Stimulated activated CD8-positive, alpha-beta memory T cell treated with anti-CD3 and anti-CD28 coated beads, Interleukin-15, amount 100 ng/mL, for 4 hours (primary cell): ENCODE measurements at places on chromosomes 1 and 21.

DNA sequence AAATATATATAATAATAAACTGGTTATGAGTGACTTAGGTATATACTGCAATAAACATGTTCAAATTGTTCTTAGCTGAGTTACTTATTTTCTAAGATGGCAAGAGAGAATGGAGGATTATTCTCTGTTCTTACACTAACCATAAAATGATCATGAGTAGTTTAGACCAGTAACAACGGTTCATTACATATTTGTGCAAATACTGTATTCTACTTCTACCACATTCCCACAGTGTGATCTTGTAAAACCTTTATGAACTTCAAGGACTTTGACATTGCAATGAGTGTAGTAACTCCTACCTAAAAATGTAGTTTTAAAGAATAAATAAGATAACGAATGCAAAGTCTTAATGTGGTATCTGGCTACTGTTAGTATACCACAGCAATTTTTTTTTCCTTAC, 353.7 kb upstream of the NCAM2 start:
- DNase-seq = no peak

- DNase-seq = no peak
These were observed 938.7 kb downstream of the TTLL7 start for GRCh38 chr1:83060221-83060620.

DNA sequence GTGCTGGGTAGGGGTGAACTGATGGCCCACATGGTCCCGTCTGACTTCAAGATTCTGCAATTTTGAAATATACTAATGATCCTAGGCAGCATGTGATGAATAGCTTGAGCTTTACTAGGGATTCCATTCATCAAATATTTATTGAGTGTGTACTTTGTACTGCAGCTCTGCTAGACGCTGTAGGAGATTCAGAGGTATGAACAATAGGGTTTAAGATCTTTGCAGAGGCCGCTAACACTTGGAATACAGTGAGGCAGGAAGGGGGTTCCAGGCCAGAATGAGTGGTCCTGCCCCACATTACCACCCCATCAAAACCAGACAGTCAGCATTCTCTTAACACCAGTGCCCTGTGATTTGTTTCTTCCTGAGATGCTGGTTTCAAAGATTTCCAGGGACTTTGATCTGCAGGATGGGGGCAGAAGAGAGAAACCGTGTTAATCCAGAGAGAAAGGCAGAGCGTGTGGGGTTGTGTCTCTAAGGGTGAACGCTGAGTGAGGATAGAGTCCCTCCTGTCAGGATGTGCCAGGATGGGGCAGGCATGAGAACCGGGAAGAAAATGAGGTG, 19.9 kb downstream of the IER5 start:
- no peak for DNase-seq

GRCh38 chr1:230785636-230786384, 38.6 kb downstream of the CAPN9 start:
- no peak for DNase-seq

DNA sequence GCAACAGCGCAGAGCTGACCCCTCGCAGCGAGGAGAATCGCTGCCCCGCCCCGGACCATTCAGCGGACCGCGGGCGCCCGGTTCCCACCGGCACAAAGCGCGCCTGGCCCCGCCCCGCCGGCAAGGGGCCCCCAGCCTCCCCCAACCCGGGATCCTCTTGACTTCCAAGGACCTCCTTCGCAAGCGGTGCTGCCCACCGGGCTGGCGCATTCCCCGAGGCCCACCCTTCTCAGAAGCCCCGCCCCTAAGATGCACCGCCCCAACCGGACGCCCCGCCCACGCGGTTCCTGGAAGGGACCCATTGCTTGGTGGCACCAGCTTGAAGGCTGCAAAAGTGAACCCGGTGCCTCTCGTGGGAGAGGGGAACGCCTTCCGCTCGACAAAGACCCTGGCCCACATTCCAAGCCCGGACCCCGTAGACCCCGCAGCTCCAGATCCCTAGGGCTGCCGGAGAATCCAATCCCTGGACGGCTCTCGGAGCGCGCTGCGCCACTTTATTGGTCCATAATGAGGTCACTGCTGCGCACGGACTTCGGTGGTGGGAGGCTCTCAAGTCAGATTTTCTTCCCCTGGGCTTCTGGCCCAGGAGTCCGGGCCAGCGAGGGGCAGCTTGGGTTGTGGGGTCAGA, 2.0 kb downstream of the HES3 start:
- no peak for DNase-seq

- DNase-seq = no peak
These were observed 23.2 kb downstream of the OR13G1 start for GRCh38 chr1:247656221-247656875.

GRCh38 chr21:33651965-33652680, 9.8 kb downstream of the ITSN1 start:
- no peak for DNase-seq

DNA sequence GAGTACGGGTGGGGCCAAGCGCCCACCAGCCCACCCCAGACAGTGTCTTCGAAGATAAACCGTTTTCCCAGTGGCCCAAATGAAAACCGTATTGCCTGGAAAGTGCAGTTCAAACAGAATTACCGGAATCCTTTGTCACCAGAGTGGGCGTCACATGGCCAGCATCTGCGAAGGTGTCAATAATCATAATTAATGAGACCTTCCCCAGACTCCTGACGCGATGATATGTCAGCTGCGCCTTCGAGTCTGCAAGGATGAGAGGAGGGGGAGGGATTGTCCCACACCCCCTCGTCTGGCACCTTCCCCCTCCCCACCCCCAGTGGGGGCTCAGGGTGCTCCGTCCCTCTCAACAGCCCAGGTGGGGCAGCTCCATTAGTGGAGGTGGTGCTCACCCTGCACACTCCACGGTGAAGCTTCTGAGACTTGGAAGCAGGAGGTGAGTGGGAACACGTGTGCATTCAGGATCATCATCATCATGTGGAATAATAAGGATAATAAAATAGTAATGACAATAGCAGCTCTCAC, 215.1 kb downstream of the PTPRU start:
- DNase-seq = no peak

DNA sequence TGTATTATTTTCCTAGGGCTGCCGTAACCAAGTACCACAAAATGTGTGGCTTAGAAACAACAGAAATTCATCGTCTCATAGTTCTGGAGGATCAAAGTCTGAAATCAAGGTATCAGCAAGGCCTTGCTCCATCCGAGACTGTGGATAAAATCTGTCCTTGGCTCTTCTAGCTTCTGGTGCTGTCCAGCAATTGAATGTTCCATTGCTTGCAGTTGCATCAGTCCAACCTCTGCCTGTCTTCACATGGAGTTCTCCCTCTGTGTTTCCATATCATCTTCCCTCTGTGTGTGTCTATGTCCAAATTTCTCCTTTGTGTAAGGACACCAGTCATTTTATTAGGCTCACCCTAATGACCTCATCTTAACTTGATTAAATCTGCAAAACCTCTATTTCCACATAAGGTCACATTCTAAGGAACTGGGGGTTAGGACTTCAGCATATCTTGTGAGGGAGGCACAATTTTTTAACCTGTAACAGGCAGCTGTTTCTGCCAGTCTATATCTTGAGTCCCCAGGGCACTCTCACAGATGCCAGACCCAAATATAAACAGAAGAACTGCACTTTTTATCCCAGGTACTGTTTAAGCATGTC, 84.2 kb downstream of the ERG start:
- DNase-seq = no peak

GRCh38 chr1:216630532-216630931, 92.7 kb downstream of the ESRRG start:
- DNase-seq = no peak

GRCh38 chr1:54017979-54018378, at the start of gene LDLRAD1:
Gene LDLRAD1, minus strand, starts transcription at chr1:54018186. Its CDS starts 74 bp downstream, at chr1:54018112.
- DNase-seq = no peak

GRCh38 chr1:54429838-54430237, 23.6 kb upstream of the SSBP3 start:
- DNase-seq = no peak

GRCh38 chr1:109484519-109484975, 842 bp downstream of the ATXN7L2 start:
- DNase-seq = no peak

DNA sequence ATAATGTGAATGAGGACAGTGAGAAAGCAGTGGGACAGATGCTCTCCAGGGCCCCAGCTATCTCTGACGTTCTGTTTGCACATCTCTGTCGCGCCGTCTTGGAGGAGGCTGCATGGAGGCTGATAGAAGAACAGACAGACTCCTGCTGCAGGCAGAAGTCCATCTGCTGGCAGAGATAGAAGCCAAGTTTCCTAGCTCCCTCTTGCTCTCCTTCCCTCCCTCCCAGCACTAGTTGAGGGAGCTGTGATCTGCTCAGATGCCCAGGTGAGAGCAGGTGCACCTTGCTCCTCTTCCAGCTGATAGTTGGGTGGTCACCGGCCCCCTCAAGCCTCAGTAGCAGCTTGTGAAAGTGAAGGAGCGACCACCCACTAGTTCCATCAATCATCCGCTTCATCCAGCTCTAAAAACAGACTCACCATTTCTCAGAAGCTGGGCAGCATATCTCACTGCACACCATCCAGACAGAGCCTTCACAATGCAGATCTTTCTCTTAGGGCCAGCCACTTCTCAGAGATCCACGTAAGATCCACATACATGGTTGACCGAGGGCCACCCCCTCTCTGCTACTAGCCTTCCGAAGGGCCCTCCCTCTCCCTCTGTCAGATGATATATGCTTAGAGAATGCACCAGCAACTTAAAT, 12.9 kb downstream of the LRRN2 start:
- no peak for DNase-seq

DNA sequence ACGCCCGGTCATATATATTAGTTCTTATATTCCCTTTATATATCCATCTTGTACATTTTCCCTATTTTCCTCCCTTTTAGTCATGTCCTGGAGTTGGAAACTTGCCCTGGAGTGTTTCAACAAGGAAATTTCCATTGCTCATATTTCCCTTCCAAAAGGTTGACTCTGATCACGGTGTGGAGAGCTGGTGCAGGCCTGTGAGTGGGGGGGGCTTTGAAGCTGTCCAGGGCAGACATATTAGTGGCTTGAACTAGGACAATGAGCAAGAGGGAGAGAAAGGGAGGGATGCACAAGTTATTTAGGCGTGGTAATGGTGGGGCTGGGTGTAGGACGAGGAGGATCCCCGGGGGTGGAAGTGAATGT, 30.4 kb upstream of the TMEM61 start:
- DNase-seq = no peak

DNA sequence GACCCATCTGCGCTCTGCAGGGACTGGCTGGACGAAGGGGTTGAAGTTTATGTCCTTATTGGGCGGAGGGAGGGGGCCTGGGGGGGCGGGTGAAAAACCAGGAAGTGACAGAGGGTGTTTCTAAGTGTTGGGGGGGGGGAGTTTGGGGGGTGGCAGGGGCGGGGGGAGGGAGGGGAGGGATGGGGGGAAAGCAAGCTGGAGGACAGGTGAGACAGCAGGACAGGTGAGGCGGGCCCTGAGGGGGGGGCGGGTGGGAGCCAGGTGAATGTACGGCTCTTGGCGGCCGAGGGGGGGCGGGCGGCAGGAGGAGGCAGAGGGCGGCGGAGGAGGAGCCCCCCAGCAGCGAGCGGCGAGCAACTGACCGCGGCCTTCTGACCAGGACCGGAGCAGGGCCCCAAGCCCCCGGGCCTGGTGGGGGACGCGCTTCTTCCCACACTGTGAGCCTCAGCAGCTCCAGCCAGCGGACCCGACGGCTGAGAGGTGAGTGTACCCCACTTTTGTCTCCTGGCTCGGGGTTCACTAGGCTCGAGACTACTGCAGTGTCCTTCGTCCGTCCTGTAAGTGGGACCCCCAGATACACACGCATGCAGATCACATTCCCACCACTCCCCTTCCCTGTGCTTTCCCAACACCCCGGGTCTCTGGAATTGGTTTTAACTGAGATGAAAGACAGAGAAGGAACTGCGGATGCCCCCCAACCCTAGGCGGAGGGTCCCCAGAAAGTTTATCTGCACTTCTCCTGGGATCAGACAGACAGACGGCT, at the start of gene ZBTB7B:
ZBTB7B (plus strand) TSS at position 339 of the 763 bp plus-strand sequence. CDS start 11,859 bp downstream, outside the sequence.
- DNase-seq = no peak

DNA sequence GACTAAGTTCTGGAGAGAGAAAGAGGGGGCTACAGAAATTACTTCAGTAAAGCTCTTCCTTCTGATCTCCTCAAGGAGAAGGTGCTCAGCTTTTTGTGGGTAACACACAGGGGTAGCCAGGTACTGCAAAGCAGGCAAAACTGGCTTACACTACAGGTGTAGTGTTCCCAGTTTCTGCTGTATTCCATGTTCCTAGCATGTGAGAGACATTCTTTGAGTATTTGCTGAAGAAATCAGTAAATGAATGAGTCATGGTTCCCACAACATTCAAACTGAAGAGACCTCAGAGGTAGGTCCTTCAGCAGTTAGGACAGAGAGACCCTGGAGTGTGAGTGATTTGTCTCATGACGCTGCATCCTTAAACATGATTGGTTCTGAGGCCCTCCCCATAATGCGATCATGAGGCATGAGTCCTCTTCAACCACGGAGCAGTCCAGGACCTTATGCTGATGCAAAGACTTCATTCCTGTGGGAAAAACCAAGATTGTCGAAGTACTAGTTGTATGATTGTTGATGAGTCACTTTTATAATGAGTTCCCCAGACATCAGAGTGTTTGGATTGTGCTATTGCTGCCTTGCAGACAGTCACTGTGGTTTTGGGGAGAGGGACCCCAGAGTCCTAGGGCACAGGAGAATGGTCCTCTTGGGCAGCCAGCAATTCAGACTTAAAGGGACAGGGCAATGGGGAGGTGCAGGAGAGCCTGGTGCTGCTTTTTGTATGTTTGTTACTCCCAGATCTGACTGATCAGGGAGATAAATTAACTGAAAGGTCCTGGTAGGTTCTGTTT, 2.7 kb upstream of the OR10J4 start:
- no peak for DNase-seq

DNA sequence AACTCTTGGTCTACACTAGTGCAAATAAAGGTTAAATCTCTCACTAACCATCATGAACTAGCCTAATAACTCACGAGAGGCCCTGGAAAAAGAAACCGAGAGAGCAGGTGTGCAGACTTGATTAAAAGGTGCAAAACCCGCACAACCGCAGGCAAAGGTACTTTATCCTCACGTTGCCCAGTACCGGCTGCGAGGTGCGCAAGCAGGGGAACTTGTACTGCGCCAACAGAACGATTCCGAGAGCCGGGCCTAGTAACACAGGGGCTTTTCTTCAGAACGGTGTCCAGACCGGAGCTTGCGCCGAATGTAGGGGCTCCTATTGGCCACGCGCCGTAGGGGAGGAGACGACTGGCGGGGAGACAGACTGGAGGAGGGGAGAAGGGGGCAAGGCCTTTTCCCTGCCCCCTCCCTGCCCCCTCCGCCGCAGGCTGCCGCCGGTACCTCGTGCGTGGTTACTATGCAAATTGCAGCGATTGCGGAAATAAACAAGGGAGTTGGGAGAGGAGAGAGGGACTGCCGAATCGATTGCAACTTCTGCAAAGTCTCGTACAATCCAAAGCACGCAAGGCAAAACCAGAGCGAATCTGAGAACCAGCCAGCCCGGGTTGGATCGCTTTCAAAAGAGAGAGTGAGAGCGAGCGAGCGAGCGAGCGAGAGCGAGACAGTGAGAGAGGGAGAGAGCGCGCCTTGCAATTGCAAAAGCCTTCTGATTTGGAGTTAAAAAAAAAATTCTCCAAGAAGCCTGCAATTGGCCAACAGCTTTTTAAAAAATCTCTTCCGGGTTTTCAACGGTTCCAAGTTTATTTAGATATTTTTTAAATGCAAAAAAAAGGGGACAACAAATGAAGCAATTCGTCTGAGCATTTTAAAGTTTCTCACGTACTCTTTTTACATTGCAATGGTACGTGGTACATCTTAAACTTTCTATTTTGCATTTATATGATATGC, 5.4 kb upstream of the NFIA start:
- peak; percentile 47 for DNase-seq
